ENCODE measurements at places on chromosomes 13 and 19.

DNA sequence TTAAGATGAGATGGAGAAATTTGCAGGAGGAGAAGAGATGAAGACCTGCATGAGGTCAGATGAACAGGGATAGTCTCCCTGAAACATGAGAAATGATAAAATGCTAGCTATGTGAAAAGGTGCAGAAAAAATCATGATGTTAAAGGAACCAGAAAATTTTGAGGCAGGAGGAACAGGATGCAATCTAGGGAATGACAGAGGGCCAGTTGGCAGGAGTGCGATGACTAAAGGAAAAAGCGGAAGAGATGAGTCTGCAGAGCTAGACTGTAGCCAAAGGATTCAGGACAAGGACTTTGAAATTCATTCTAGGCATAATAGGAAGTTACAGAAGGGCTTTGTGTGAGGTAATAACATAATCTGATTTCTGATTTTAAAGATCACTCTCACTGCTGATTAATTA is 77.9 kb downstream of the TRPC4 start:
- no peak for DNase-seq

DNA sequence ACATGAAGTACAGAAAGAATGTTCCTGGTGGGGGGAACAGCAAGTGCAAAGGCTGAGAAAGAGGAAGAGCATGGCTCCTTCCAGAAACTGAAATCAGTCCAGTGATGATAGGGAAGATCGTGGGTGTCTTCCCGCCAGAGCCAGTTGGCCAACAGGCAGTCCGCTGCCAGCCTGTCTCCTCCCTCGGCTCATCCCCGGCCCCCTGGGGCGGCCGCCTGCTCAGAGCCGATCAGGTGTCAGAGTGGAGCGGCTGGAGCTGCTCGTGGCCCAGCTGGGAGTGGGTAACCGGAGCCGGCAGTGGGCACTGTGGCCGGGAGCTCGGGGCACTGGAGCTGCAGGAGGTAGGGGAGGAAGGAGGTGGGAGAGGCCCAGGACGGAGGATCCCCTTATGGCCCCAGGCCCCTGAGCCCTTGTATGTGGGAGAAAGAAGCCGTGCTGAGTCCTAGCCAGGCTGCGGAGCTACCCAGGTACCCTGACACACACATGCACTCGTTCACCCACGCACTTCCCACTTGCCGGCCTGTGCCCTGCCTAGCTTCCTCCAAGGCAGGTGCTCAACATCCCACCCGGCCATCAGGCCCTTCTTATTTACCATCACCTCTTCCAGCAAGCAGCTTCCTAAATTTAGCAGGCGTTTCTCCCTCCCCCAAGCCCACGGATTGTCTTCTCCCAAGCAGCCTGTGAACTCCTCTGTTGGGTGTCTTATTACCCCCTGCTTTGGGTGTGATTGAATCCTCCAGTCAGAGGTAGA is 1.7 kb downstream of the ANKRD24 start:
- no peak for DNase-seq

- DNase-seq = no peak
Measured at GRCh38 chr13:33184112-33184490, 101.5 kb downstream of the STARD13 start.

- DNase-seq = no peak
Measured at GRCh38 chr19:7533281-7533885, 2.1 kb upstream of the PNPLA6 start.

DNA sequence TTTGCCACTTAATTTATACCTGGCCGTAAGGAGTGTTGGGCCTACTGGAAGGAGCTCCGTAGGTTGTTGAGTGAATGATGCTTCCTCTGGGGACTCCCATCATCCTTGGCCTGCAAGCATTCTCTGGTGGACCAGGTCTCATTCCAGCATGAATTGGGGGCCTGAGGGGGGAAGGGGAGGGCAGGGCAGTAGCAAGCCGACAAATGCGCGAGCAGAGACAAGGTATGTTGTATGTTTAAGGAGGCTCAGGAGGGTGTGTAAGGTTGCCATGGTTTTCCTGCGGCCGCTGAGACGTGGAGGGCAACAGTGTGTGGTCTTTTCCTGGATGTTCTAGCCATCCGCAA is 749 bp downstream of the ZNF264 start:
- no peak for DNase-seq

DNA sequence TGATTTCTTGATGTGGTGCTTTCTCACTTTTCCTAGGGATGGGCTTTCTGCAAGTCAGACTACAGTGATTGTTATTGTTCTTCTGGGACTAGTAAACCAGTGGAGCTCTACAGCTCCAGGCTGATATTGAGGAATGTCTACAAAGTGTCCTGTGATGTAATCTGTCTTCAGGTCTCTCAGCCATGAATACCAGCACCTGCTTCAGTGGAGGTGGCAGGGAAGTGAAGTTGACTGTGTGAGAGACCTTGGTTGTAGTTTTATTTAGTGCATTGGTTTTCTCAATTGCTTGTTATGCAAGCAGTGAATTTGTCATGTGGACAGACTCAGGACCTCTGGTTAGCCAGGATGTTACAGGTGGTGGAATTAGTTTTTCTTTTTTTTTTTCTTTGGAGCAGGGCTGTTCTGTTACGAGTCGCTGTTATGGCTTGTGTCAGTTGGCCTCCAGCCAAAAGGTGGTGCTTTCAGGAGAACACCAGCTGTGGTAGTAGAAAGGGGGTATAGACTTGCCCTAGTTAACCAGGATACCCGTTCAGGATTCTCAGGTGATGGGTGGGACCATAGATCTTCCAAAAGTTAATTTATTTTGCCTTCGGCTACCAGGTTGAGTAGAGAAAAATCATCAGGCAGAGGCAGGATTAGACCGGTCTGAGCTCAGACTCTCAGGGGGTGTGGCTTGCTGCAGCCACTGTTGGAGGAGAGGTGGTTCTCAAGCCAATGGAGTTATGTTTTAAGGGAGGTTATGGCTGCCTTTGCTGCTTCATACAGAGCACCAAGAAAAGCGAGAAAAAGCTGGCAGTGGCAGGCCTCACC is 11.9 kb upstream of the ZNF675 start:
- no peak for DNase-seq

DNA sequence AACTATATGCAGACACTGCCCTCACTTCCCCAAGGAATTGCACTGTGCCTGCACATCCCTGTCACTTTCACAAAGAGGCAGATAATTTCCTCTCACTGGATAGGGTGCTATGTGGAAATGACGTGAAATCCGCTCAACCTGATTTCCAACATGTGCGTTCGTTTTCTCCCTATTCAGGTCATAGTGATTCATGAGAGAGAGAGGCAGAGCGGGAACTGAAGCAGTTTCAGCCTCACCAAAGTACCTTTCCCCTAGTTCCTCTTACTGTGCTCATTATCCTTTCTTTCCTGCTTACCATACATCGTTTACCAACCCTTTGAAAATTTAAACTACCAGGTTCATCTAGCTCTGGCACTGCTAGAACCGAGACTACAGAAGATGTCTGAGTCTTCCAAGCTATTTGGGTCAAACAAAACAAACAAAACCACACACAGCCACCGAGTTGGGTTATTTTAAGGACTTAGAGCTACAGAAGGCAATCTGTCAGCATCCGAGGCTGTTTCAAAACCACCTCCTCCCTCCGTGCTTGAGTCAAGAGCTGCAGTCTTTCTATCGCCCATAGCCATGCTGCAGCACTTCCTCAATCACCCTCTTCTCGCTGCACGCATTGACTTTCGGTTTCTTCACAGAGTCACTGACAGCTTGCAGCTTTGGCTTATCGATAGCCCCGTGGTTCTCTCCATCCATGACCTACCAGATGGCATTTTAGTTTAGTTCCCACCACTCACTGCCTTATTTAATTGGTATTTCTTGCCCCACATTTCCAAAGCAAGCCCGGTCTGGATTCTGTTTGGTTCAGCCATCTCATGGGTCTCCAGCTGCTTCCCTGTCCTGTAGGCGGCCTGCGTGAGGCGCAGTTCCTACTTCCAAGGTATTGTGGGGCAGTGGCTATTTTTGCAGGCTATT is 1395.8 kb downstream of the EFNB2 start:
- DNase-seq = peak; percentile 20

DNA sequence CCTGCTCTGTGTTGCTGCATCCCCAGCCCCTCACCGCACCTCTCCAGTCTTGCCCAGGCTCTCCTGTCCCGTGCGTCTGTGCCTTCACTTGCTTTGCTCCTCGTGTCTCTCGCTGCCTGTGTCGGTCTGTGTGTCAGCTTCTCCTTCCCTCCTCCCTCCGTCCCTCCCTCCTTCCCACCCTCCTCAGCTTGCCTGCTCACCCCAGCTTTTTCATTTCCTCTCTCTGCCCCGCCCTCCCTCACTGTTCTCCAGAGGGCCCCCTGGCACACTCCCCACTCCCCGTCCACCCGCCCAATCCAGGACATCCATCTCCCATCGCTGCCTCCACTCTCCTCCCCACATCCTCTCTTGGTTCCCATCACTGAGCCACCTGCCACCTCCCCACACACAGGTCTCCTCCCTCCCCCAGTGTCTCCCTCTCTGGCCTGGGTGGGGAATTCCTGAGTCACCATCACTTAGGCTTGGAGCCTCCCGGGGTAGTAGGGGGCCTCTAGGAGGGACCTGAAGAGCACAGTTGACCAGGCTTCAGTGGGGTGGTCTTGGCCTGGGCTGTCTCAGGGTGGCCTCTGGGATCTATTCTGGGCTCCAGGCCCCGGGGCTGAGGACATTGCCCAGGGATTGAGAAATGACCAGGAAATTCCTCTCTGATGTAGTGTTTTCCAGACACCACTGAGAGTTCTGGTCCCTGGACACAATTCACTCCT is at the start of gene PTGIR:
Gene PTGIR, minus strand, starts transcription at position 132 of the 704 bp plus-strand sequence. CDS start 864 bp downstream, outside the sequence.
- DNase-seq = no peak

- DNase-seq = no peak
Measured at GRCh38 chr13:95557013-95557412, 4.5 kb downstream of the CLDN10 start.

DNA sequence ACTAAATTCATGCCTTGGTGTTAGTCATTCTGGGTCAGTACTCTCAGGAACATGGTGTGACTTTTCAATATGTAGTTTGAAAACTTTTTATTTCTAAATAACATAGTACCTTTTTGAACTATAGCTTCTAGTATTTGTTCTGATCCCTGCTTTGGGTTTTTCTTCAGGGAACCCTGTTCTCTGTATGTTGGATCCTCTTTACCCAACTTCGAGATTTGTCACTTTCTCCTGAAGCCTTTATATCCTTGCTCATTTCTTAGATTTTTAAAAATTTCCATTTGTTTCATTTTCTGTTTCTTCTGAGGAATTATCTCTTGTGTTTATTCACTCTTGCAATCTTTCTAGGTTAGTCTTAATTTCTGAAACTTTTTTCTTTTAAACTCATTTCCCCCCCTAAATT is 12.4 kb upstream of the CHST8 start:
- DNase-seq = no peak

GRCh38 chr19:48683349-48683748 is 10.5 kb upstream of the NTN5 start:
- no peak for DNase-seq

GRCh38 chr19:52248241-52248640 is 21.1 kb upstream of the ZNF766 start:
- peak; percentile 50 for DNase-seq

GRCh38 chr13:49625392-49626079 is 2.8 kb upstream of the ARL11 start:
- DNase-seq = no peak

DNA sequence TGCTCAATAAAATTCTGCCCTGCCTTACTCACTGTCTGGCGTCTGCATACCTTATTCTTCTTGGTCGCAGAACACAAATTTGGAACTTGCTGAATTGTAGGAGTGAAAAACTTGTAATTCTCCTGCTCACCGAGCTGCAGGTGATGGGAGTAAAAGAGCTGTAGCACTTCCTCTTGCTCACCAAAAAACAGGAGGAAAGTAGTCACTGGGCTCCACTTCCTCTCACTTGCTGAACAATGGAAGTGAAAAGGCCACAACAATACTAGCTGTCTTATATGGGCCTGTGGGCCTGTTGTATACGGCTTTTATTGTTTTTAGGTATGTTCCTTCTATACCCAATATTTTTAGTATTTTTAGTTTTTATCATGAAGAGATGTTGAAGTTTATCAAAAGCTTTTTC is 978.7 kb downstream of the SLITRK5 start:
- DNase-seq = no peak

GRCh38 chr13:36148446-36148845 is 17.3 kb upstream of the DCLK1 start:
- DNase-seq = no peak

- DNase-seq = no peak
Measured at GRCh38 chr13:105806628-105806920, 728.9 kb downstream of the EFNB2 start.
